ENCODE measurements at places on chromosomes 5 and 9.

- DNase-seq, result no peak
Observed at GRCh38 chr5:95241635-95242034, 43.3 kb downstream of the MCTP1 start.

DNA sequence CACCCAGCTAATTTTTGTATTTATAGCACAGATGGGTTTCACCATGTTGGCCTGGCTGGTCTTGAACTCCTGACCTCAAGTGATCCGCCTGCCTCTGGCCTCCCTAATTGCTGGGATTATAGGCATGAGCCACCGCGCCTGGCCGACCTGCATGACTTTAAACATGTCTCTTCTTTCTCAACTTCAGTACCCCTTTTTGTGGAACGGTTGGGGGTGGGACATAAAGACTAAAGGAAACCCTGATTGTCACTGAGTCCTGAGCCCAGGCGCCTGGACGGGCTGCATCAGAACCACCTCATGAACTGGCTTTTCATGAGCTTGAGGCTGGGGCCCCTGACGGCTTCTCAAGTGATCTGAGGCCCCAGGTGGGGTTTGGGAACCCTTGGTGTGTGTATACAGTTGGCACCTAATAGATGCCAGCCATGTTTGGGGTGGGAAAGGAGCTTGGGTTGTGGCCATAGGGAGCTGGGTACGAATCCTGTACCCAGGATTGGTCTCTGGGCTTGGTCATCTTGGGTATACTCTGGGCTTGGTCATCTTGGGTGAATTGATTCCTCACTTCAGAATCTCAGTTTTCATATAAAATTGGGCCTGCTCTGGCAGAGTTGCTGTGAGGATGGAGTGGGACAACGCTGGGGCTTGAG lies 2.2 kb downstream of the GRK6 start:
- DNase-seq, result no peak

DNA sequence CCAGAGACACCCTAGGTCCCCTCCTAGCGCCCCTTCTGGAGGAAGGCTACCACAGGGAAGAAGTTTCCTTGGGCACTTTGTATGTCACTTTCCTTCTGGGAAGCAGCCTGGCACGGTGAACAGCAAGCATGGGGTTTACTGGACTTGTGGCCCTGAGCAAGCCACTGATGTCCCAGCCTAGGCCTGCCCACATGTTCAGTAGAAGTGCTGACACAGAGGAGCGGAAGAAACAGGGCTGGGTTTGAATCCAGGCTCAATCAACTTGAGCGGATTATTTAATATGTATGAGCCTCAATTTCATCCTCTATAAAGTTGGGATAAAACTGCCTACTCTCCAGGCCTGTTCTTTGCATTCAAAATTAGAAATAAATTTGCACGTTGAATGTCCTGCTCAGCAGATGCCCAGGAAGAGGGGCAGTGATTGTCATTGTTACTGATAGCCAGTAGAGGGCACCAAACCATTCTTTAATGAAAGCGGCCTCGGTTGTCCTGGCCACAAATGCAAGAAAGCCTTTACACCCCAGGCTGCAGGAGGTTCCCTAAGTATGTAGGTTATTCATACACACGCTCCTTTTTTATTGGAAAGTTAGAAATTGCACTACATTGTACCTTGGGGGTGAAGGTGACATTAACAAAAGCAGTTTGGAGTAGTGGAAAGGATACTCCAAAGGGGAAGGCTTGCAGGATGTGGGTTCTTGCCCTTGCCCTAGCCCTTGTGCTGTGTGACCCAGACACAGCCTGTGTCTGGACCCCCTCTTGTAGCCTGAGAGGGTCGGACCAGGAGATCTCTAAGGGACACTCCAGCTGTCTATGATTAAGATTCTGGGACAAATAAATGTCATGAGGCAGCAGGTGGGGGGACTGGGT lies 13.4 kb upstream of the XPA start:
- DNase-seq, result no peak

DNA sequence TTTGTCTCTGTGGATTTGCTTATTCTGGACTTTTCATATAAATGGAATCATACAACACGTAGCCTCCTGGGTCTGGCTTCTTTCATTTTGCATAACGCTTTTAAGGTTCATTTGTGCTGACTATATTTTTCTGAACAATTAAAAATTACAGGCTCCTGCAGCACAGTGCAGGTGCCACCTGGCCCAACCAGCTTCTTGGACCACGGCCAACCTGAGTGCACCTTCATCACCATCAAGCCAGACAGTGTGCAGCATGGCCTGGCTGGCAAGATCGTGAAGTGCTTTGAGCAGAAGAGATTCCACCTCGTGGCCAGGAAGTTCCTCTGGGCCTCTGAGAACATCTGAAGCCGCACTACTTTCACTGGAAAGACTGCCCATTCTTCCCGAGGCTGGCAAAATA lies 53.5 kb upstream of the COL15A1 start:
- DNase-seq, result no peak

GRCh38 chr5:149143470-149143869 lies 2.2 kb downstream of the ABLIM3 start:
- DNase-seq, result no peak

GRCh38 chr9:24459953-24460352 lies 85.7 kb downstream of the IZUMO3 start:
- DNase-seq, result no peak

- DNase-seq, result no peak
Observed at GRCh38 chr5:65037831-65038815, 269.4 kb downstream of the CWC27 start.

DNA sequence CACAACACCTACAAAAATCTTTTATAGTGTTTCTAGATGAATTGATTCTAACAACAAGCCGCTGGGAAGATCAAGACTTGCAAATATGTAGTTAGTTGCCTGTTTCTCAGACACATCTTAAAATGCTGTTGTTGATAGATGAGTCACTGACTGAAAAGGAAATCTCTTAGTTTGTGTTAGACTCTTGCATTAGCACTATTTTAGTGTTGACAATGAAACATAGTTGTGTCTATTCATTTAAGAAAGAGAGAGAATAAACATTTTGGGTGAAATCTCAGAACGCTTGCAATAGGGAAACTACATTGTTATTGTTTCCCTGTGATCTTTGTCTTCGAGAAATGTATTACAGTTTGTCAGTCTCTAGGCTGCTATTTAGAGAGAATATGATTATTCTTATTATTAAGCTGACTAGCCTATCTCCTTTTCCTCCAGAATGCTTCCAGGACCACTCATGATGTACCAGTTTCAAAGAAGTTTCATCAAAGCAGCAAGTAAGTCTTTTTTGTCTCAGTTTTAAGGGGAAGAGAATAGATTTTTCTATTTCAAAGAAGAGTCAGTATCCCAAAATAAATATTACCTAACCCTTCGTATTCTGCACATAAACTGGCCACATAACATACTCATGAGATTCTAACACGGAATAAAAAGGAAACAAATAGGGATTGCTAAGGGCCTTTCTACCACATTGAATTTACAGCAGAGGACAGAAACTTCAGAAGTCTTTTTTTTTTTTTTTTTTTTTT lies 285.6 kb downstream of the ARHGAP26 start:
- DNase-seq, result no peak

DNA sequence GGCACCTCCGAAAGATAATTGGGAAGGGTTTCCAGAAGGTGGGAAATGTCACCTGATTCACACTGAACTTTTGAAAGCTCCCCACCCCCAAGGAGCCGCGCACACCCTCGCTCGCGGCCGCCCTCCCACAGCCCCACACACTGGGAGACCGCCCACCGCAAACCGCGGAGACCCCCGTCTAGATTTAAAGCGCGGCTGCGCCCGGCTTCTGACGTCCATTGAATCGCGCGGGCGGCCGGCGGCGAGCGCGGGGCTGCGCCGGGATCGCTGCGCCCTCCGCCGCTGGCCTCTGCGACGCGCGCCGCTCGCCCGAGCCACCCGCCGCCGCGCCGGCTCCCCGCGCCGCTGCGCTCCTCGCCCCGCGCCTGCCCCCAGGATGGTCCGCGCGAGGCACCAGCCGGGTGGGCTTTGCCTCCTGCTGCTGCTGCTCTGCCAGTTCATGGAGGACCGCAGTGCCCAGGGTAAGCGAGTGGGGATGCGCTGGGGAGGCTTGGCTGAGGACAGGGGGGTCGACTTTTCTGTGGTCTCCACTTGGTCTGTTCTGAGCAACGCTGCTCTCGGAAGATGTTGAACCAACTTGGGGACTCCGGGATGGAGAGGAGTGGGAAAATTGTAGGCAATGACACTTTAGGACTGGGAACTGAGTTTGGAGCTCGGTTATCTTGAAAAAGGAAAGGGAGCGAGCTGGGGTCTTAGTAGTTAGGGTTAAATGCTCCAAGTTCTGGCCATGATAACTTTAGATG lies at the start of gene FST:
FST (plus strand) TSS at position 214 of the 743 bp plus-strand sequence; CDS start at position 377, 163 bp downstream.
- peak; percentile 71 for DNase-seq

- no peak for DNase-seq
Observed at GRCh38 chr5:139764886-139765408, 30.7 kb upstream of the PSD2 start.

- no peak for DNase-seq
Observed at GRCh38 chr9:96612105-96612965, 7.3 kb downstream of the CDC14B start.
